ENCODE measurements at places on chromosomes 7 and 10.
A peak's percentile ranks its signal among the peaks of the same experiment; 100 is the strongest.

- DNase-seq = peak; percentile 43
Observed at GRCh38 chr10:133335246-133336117, 1.2 kb downstream of the CALY start.

DNA sequence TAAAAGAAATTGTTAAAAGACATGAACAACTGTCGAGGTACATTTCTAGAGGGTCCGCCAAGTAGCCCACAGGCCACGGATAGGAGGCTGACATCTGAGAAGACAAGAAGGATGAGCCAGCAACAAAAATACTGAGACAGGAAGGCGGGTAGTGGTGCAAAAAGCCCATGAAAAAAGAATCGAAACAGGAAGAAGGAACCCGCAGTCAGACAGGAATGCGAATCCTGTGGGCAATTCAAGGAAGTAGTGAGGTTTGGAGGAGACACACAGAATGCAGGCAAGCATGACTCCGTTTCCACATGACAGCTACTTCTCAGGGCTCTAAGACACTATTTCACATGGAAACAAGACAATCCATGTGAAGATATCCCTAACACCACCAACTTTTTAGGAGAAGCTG lies 125.2 kb downstream of the DOCK4 start:
- DNase-seq = no peak

DNA sequence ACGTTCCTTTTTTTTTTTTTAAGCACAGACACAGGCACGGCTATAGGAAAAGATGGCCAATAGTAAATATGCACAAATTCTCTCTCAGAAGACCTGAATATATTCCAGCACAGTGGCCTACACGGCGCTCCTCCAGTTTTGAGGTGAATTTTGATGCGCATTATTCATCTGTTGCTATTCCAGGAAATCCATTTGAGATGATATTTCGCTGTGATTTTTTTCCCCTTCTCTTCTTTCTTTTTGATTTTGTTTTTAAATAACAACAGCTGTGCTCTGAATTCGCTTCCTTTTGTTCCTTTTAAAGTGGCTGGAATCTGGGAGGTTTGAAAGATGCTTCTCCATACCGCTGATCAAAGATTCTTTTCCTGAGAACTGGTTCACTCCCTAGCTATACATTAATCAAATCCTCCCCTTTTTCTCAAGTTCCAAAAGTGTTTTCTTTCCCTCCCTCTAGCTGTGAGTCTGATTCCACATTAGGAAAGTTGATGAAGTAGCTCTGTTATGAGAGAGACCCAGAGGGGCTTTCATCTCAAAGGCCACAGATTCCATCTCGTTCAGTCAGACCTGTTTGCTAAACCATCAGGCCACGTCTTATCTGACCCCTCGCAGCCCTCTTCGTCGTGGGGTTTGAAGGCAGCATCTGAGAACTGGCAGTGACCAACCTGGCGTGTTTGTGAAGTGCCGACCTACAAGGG lies 602.7 kb upstream of the NRP1 start:
- DNase-seq = no peak

GRCh38 chr7:45574669-45575500 lies 717 bp downstream of the ADCY1 start:
- DNase-seq = peak; percentile 27

DNA sequence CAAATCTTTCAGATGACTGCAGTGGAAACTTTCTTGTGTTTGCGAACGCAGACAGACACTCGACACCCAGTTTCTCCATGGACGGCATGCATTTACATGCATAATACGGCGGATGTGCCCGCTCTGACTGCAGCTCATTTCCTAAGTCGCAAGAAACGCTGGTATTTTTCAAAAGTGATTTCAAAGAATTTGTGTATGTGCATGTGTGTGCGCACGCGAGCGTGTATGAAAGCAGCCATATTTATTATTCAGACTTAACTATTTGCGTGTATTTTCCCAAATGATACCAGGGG lies 436.5 kb upstream of the MGMT start:
- no peak for DNase-seq

- no peak for DNase-seq
Observed at GRCh38 chr7:116669769-116670168, 2.2 kb upstream of the MET start.

DNA sequence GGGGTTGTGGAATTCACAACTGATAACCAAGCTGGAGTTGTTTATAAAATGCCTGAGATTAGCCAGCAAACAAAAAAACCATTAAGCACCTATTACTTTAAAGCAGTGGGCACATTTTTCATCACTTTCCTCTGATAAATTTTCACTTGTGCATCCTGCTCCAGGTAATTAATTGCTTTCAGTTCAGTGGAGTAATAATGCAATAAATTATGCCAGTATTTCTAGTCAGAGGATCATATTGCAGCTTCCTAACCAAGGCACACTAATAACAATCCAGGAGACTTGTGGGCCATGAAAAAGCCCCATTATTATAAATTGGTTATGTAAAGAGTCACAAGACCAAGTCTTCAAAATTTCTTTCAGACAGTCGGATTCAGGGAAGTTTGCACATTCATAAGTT lies 193.2 kb downstream of the LRMDA start:
- peak; percentile 11 for DNase-seq

- DNase-seq = no peak
Observed at GRCh38 chr10:77841711-77842375, 84.7 kb downstream of the DLG5 start.

GRCh38 chr7:36652431-36652830 lies 71.9 kb downstream of the AOAH start:
- DNase-seq = no peak

DNA sequence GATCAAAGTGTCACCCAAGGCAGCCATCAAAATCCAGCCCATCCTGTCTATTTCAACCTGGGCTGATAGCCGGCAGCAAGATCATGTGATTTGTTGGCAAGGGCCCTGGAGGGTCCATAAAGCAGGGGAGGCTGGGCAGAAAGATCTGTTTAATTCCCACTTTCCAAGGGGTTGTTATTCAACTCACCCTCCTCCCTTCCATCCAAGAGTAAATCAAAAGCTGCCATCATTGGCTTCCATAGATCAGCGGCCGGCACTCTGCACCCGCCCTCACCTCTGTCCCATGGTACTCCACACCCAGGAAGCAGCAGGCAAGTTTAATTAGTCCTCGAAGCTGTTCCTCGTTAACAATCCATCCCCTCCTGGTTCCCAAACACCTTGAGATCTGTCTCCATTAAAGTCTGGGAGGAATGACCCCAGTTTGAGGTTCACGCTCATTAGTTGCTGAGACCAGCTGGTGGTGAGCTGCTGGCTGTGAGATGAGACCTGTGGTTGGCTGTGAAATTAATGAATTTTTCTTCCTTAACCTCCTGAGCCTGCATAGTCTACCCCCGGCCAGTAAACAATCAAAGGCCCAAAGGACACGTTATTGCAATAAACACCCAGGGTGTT lies 120.6 kb upstream of the CHST15 start:
- DNase-seq = no peak

- DNase-seq = no peak
Observed at GRCh38 chr7:28607855-28608193, 195.5 kb downstream of the CREB5 start.

DNA sequence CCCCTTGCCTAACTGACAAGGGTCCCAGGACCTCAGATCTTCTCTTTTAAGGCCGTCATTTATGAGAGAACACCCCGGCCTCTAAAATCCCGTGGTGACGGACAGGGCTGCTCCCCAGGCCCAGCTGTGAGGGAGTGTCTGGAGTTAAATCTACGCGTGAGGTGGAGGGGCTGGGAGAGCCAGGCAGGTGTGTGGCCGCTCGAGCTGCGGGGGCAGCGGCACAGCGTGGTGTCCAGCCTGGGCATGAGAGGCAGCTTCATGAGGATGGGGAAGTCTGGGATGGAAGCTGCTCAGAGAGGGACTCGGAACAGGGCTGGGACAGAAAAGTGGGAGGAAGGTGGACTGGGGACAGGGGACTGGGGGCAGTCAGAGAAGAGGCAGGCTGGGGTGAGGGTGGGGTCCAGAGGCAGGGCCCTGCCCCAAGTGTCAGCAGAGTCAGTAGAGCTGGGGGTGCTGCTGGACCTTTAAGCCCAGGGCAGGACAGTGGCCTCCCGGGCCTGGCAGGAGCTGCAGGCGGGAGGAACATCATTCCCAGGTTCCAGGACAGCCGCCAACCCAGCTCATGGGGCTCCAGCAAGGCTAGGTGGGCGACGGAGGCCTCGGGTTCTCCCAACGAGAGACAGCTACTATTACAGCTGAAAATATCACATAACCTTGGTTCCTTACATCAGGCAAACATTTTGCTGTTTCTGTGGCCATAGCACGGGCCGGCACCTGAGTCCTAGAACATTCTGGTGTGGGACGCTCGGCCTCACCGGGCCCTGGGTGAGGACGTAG lies 55.2 kb downstream of the JAKMIP3 start:
- no peak for DNase-seq

DNA sequence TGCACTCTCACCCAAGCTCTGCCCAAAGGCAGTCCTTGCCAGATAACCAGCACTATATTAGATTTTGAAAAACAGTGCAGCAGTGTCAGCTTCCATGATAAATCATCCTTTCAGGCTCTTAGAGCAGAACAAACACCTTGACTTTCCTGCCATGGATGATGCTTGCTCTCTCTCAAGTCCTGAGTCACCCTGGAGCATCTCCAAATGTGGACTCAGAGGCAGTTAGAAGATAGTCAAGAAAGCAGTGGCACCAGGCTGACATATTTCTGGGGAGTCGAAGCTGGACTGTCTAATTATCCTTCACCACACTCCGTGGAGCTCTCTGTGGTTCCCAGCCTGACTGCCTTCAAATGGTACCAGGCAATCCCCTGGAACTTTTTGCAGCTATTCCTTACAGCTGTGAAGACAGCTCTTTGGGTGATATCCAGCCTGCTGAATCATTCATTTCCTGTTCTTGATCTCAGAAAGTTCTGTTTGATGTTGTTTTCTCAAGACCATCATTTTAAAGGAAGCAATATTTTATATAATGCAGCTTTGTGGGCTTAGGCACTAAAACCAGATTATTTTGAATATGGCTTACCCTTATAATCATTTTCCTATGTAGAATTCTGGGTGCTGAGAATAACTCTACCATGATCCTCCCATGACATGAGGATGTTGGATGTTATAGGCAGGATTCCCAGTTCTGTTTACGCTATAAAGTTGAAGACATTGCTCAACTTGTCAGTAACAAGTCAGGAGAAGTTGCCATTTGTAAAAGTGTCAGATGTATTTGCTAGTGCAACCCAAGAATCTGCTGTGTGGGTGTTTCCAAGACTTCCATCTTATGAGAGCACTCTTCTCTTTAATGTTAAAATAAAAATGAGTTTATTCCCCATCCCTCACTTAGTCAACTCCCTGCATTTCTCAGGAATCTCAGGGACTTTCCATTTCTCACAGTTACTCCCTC lies 233.8 kb downstream of the C7orf25 start:
- DNase-seq = no peak

GRCh38 chr10:122298598-122299301 lies 27.7 kb downstream of the BTBD16 start:
- DNase-seq = peak; percentile 81

DNA sequence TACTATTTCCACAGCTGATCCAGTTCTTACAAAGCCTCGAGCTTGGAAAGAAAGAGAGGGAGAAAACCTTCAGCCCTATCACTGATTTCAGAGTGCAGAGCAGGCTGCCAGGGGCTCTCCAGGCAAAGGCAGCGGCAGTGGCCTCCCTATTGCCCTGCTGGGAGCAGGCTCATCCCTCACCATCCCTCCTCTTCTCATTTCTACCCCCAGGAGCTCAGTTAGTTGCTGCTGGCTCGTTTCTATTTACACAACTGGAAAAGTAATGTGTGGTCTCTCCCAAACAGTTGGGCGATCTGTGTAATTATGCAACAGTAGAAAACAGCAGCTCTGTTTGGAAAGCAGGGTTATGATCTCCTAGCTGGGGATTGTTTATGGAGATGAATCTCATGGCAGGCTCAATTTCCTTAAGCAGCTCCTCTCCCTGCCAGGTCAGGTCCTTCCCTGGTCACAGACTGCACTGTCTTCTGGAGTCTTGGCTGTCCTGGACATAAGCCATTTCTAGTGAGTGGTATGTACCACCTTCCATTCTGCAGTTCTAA lies 28.7 kb upstream of the TNS3 start:
- DNase-seq = no peak

- no peak for DNase-seq
Observed at GRCh38 chr10:100372415-100373297, 25.6 kb downstream of the SCD start.

DNA sequence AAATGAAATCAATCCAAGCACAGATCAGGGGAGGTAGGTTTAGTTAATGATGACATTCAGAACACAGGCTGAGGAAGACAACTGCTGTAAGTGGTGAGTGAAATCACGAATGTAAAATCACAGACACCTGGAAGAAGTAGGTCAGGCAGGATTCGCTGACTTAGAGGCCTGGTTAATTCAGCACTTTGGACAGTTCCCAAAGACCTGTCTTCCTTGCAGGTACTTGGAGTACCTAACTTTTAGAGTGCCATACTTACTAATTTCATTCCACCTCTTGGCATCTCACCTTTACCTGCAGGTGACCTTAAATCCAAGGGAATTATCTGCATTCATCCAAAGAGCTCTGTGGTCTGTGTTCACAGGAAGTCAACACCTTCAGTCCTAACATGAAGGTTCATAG lies 822.3 kb downstream of the PHTF2 start:
- DNase-seq = peak; percentile 8

DNA sequence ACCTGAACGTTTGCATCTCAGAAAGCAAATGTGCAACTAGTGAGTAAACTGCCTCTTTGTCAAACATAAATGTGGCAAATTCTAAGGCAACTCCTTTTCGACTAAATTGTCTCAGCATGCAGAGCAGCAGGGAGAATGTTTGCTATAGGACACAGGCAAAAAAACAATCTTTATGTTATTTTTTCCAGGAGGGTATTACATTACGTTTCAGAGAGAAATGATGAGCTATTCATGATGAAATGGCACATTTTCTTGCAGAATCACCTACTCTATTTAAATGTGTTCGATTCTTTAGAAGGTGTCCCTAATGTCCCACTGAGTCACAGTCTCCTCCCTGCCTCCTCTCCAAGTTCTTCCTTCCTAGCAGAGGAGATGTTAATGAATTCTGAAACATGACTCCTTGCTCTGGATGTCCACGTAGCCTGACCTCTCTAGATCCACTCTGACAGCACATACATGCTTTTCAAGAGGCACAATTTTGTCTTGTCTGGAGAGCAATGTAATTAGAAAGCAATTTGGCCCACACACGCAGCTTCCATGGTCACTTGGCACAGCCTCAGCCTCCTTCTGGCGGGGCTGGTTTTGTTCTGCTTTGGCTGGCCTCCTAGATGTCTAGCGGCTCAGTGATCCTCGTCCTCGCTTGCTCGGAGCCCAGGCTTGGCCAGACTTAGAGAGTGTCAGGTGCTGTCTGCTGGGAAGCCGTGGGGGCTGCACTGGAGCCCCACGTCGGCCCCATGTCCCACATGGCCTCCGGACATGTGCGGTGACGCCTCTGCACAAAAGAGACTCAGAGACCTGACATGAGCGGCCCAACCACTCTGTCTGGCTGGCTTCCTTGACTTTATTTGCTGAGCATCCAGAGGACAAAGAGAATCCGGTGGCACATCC lies 125.7 kb upstream of the ZNF438 start:
- no peak for DNase-seq

GRCh38 chr10:71982269-71983178 lies 18.3 kb downstream of the CHST3 start:
- DNase-seq = no peak

- DNase-seq = peak; percentile 66
Observed at GRCh38 chr10:47438857-47439474, 44.9 kb downstream of the ANXA8 start.

- no peak for DNase-seq
Observed at GRCh38 chr7:156722043-156722826, 81.7 kb downstream of the RNF32 start.

- peak; percentile 88 for DNase-seq
Observed at GRCh38 chr7:65269150-65269856, 104.4 kb upstream of the ZNF92 start.

- DNase-seq = no peak
Observed at GRCh38 chr7:98211221-98211675, at the start of gene BHLHA15. BHLHA15 (plus strand) TSS chr7:98211439; CDS start chr7:98212310, 871 bp downstream.
